ENCODE measurements at places on chromosomes 11 and 22. TPM values are rescaled to one million over a fixed set of nuclear protein-coding genes. Genes with fewer than 3 reads are reported as not detected.

Gene UPK3A
- not detected for total RNA-seq

Gene BBS1
- 79.5 TPM for total RNA-seq

Gene FLRT1
- total RNA-seq, result not detected

Gene MIOX
- not detected for total RNA-seq

- no peak for DNase-seq
Measured at GRCh38 chr22:49412236-49412635, 415.4 kb downstream of the BRD1 start.

- DNase-seq, result peak; percentile 45
Measured at GRCh38 chr11:61021661-61022212, 50.3 kb downstream of the CD6 start.

DNA sequence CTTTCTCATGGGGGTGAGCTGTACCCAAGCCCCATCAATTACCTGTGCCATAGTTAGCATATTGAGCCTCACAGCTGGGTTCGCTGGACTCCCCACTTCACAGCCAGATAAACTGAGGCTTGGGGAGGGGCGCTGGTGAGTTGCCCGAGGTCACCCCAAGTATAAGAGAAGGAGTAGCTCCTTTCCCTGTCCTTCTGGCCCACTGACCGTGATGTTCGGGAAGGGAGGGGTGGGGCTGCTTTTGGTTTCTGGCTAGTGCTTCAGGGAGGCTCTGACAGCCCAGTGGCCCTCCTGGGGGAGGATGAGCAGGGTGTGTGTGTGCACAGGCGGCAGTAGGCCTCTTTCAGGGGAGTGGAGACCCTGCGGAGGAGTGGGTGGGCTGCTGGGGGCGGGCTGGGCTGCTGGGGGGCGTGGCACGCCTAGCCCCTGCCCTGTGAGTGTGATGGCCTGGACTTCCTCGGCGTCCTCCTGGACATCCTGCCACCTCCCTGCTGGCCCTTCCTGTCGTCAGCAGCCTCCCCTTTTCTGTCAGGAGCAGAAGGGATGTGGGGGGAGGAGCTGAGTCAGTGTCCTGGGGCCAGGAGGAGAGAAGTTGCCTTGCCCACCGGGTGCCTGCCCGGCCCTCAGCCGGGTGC lies 50.3 kb downstream of the TRIOBP start:
- no peak for DNase-seq

DNA sequence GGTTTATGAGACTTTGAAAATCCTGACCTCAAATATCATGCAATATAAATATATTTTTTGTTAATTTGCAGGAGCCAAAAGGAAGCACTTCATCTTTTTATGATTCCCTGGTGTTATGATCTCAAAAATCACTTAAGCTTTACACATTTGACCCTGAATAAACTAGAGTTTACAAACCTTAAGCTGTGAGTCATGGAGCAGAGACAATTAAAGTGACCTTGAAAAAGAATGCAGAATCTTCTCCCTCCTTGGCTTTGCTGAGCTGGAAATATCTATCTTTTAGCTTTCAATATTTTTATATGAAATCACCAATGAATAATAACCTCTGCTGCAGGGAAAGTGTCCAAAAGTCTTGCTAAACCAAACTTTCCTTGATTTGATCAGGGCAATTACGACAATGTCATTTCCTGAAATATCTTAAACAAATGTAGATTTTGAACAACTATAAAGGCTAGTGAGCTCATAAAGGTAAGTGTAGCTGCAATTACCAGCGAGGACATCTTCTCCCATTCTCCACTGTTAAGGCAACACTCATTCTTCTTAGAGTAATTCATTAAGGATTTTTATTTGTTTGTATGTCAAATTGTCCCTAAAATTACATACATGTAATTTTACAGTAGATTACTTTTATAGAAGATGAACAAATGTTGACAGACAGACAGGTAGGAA lies 747.0 kb upstream of the LUZP2 start:
- no peak for DNase-seq

GRCh38 chr22:38735126-38735464 lies 20.7 kb downstream of the SUN2 start:
- no peak for DNase-seq

GRCh38 chr11:58526721-58527120 lies 18.8 kb upstream of the OR5B21 start:
- no peak for DNase-seq
